ENCODE measurements at places on chromosomes 16 and 17. TPM values are rescaled to one million over a fixed set of nuclear protein-coding genes. Genes with fewer than 3 reads are reported as not detected.

The EXOC3L1 gene
- total RNA-seq: 2.2 TPM

The HSD3B7 gene
- total RNA-seq: 219 TPM

The KRT12 gene
- not detected for total RNA-seq

The COPRS gene
- total RNA-seq: 20.4 TPM

The GAS7 gene
- total RNA-seq: 1.6 TPM

The FNDC8 gene
- not detected for total RNA-seq

The WFIKKN1 gene
- total RNA-seq: 0.66 TPM

The TMEM235 gene
- not detected for total RNA-seq

The ATP2A3 gene
- total RNA-seq: 4.3 TPM

The PLCG2 gene
- 11.1 TPM for total RNA-seq

The PRSS27 gene
- total RNA-seq: 0.13 TPM
